Nephron progenitor cell (in vitro differentiated cells): ENCODE measurements at places on chromosomes 5 and 9.

GRCh38 chr9:133705576-133705975 is 32.6 kb downstream of the SARDH start:
- no peak for DNase-seq
- peaks cover 4% of the 10 kb centered on the region for H3K36me3 ChIP-seq
- peaks cover 70% of the 10 kb centered on the region for H3K4me1 ChIP-seq
- no peak overlapping the region for H3K27ac ChIP-seq
- no peak overlapping the region for H3K4me3 ChIP-seq

DNA sequence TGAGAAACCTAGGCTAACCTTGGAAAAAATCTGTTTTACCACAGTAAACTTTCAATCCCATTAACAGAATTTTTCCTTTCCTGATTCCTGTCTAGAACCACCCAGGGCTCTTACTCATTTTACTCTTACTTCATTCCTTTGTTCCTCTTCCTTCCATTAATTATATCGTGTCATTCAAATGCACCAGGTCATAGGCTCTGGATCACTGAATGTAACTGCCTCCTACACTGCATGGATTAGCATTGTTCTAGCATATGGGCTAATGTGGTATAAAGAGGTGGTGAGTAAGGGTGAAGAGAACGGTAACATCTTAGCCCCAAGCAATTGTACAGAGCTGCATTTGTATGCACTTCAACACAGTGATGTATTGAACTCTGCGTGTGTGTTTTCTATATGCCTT is 49.5 kb upstream of the SPINK5 start:
- H3K4me3 ChIP-seq: no peak overlapping the region
- peaks cover 10% of the 10 kb centered on the region for H3K4me1 ChIP-seq
- H3K27me3 ChIP-seq: no peaks in the 10 kb centered on the region
- no peak overlapping the region for H3K27ac ChIP-seq

DNA sequence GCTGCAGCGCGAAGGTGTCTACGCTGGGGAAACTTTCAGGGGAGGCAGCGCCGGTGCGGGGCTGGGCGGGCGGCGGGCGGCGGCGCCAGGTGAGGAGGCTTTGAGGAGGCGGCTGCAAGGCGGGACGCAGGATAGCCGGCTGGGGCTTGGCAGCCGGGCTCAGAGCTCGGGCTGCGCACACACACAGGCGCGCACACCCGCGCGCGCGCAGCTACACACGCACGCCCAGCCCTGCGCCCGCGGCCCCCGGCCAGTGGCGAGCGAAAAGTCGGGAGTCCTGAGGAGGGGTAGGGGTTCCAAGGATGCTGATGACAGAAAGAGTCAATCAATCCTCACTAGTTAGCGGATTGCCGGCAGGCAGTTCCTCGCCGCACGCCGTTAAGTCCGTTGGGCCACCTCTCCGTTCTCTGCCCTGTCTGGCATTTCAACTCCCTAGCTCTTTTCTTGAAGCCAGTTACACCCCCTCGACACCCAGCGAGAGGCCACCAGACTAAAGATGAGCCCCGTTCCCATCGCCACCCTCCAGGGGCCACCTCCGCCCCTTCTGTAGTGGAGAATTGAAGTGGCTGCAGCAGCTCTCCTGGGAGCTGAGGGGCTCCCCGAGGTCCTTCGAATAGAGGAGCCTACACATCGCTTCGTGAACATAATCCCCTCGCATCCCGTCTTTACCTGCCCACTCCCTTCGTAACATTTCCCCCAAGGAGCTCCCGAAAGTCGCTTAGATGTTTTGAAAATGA is 1640.3 kb upstream of the C9orf72 start:
- DNase-seq: peak; percentile 53
- H3K4me1 ChIP-seq: peaks cover 25% of the 10 kb centered on the region
- H3K27ac ChIP-seq: no peak within 1 kb of the TSS
- H3K36me3 ChIP-seq: no peaks in the 10 kb centered on the region
- peaks cover 85% of the 10 kb centered on the region for H3K27me3 ChIP-seq

GRCh38 chr9:38026021-38026809 is 42.8 kb downstream of the SHB start:
- H3K4me1 ChIP-seq: peaks cover 75% of the 10 kb centered on the region
- DNase-seq: no peak
- H3K36me3 ChIP-seq: no peaks in the 10 kb centered on the region
- peak overlapping the region; percentile 32 for H3K27ac ChIP-seq

- H3K4me1 ChIP-seq: peaks cover 30% of the 10 kb centered on the region
- H3K36me3 ChIP-seq: no peaks in the 10 kb centered on the region
- peak; percentile 81 for DNase-seq
These were observed 12.9 kb downstream of the CXCL14 start for GRCh38 chr5:135565725-135566421.

DNA sequence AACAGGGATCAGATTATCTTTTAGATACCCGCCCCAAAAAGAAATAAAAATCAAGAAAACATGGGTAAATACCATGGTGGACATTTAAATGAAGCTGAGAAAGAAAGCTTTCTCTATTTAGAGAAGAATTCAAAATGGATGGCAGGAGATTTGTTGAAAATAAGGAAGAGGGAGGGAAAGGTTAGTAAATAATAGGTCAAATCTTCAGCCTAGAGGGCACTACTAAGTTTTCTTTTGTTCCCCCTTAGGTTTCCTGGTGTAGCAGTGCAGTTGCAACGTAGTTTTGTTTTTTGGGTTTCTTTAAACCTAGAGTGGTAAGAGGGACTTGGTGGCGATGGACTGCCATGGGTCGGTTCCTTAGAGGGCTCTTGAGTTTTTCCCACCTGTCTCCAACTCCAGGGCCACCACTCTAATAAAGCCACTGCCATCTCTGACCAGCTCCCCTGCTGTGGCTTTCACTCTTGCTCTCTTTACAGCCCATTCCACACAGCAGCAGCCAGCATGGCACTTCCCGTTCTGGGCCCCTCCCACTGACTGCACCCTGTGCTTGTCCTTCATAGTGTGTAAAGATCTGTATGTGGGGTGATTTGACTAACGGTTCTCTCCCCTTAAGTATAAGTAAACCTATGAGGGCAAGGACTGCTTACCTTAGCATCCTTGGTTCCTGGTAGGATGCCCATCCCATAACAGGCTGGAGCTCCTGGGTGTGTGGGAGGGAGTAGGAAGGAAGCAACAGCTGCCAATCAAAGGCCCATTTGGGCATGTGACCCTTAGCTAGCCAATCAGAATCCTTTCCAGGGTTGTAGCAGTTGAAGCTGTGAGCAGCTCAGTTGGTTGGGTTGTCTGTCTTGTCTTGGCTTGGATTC is 118.3 kb downstream of the SLC1A3 start:
- H3K4me1 ChIP-seq: no peaks in the 10 kb centered on the region
- no peaks in the 10 kb centered on the region for H3K36me3 ChIP-seq
- no peak overlapping the region for H3K4me3 ChIP-seq

GRCh38 chr5:132256086-132256782 is 1.3 kb upstream of the PDLIM4 start:
- H3K36me3 ChIP-seq: no peaks in the 10 kb centered on the region
- peaks cover 9% of the 10 kb centered on the region for H3K27me3 ChIP-seq
- peak overlapping the region; percentile 71 for H3K4me3 ChIP-seq

GRCh38 chr9:16161483-16161882 is 608.6 kb downstream of the CCDC171 start:
- no peak for DNase-seq
- H3K27me3 ChIP-seq: peaks cover 16% of the 10 kb centered on the region
- no peaks in the 10 kb centered on the region for H3K36me3 ChIP-seq
- H3K27ac ChIP-seq: no peak overlapping the region
- H3K4me3 ChIP-seq: no peak overlapping the region
- peaks cover 16% of the 10 kb centered on the region for H3K4me1 ChIP-seq

GRCh38 chr5:88660264-88660946 is 222.6 kb downstream of the MEF2C start:
- peaks cover 83% of the 10 kb centered on the region for H3K27me3 ChIP-seq
- peak overlapping the region; percentile 78 for H3K4me3 ChIP-seq
- no peak for DNase-seq
- peaks cover 14% of the 10 kb centered on the region for H3K4me1 ChIP-seq
- H3K27ac ChIP-seq: no peak overlapping the region

GRCh38 chr5:9789777-9790176 is 159.6 kb upstream of the TAS2R1 start:
- no peak overlapping the region for H3K4me3 ChIP-seq
- peaks cover 19% of the 10 kb centered on the region for H3K4me1 ChIP-seq
- DNase-seq: no peak
- H3K36me3 ChIP-seq: no peaks in the 10 kb centered on the region

- no peak for DNase-seq
- H3K27me3 ChIP-seq: peaks cover 12% of the 10 kb centered on the region
- H3K4me1 ChIP-seq: peaks cover 39% of the 10 kb centered on the region
- H3K27ac ChIP-seq: no peak overlapping the region
- no peaks in the 10 kb centered on the region for H3K36me3 ChIP-seq
- H3K4me3 ChIP-seq: no peak overlapping the region
These were observed 7.0 kb upstream of the SIL1 start for GRCh38 chr5:139205124-139205523.

DNA sequence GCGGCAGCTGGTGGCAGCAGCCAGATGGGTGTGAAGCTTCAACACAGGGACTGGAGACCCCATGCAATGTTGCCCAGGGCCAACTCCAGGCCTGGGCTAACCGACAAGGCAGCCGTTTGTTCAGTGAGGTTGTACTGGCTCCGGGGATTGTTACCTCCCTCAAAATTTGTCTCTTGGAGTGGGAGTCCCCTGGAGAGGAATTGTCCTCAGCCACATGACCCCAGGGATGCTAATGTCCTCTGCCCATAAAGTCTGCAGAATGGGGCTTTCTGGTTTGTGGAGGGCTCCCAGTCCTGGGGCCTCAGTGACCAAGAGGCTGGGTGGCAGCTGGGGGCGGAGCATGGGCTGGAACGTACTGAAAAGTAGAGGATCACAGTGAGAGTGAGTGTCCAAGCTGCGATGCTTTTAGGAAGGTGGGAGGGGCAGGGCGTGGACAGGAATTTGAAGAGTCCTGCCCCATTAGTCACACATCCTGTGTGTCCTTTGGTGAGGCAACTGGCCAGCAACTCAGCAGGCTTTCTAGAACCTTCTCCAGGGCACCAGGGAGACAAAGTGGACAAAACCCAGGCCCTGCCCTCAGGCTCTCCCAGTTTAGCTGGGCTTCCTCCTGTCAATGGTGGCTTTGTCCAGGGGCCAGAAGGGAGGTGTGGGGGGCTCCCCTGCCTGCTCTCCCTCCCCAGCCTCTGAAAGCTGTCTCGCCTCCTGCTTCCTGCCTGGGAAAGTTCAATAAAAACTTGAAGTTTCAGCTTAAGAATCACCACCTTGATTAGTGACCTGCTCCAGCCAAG is 114.0 kb downstream of the NSG2 start:
- H3K27ac ChIP-seq: no peak overlapping the region
- no peak for DNase-seq
- peaks cover 4% of the 10 kb centered on the region for H3K36me3 ChIP-seq
- H3K4me1 ChIP-seq: no peaks in the 10 kb centered on the region
- no peak overlapping the region for H3K4me3 ChIP-seq

DNA sequence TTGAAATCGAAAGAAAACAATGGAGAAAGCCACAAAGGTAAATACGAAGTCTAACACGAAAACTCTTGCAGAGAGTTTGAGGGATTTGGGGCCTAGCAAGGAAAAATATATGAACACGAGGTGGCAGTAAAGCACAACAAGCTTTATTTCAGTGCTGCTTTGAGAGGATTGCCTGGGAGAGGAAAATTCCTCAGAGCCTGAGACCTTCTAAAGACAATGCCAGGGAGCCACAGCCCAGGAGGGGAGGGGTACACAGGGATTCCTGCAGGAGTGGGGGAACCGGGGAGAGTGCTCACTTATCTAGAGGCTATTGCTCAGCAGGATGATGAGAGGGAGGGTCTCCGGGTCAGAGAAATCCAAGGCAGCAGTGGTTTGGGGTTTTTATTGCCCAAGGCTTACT is 134.9 kb upstream of the ADCY2 start:
- DNase-seq: peak; percentile 30
- H3K4me1 ChIP-seq: peaks cover 26% of the 10 kb centered on the region
- peaks cover 32% of the 10 kb centered on the region for H3K36me3 ChIP-seq

GRCh38 chr9:26231391-26231790 is 553.1 kb upstream of the TUSC1 start:
- H3K27me3 ChIP-seq: no peaks in the 10 kb centered on the region
- H3K4me1 ChIP-seq: no peaks in the 10 kb centered on the region
- H3K27ac ChIP-seq: no peak overlapping the region
- H3K36me3 ChIP-seq: no peaks in the 10 kb centered on the region
- no peak for DNase-seq

GRCh38 chr5:78777901-78778300 is 129.3 kb upstream of the LHFPL2 start:
- DNase-seq: no peak
- no peak overlapping the region for H3K27ac ChIP-seq
- H3K4me3 ChIP-seq: no peak overlapping the region
- peaks cover 33% of the 10 kb centered on the region for H3K4me1 ChIP-seq
- H3K27me3 ChIP-seq: peaks cover 2% of the 10 kb centered on the region

- no peaks in the 10 kb centered on the region for H3K36me3 ChIP-seq
- H3K27me3 ChIP-seq: no peaks in the 10 kb centered on the region
- H3K4me1 ChIP-seq: no peaks in the 10 kb centered on the region
- H3K4me3 ChIP-seq: no peak overlapping the region
- DNase-seq: no peak
- no peak overlapping the region for H3K27ac ChIP-seq
These were observed 1075.9 kb downstream of the NR2F1-AS1 start for GRCh38 chr5:92505145-92505544.

DNA sequence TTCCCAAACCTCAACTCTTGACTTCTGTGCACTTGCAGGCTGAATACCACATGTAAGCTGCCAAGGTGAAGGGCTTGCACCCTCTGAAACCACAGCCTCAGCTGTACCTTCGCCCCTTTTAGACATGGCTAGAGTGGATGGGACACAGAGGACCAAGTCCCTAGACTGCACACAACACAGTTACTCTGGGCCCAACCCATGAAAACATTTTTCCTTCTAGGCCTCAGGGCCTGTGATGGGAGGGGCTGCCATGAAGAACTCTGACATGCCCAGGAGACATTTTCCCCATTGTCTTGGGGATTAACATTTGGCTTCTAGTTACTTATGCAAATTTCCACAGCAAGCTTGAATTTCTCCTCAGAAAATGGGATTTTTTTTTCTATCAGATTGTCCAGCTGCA is 331.0 kb upstream of the RGMB start:
- H3K4me3 ChIP-seq: no peak overlapping the region
- H3K27ac ChIP-seq: no peak overlapping the region
- H3K27me3 ChIP-seq: no peaks in the 10 kb centered on the region

- no peaks in the 10 kb centered on the region for H3K4me1 ChIP-seq
- peaks cover 36% of the 10 kb centered on the region for H3K36me3 ChIP-seq
- DNase-seq: no peak
- H3K4me3 ChIP-seq: no peak overlapping the region
These were observed 46.2 kb downstream of the RNF145 start for GRCh38 chr5:159163027-159163700.

- no peak for DNase-seq
- peaks cover 23% of the 10 kb centered on the region for H3K4me1 ChIP-seq
- H3K27ac ChIP-seq: no peak overlapping the region
These were observed 4.3 kb downstream of the RAI14 start for GRCh38 chr5:34660444-34660843.

DNA sequence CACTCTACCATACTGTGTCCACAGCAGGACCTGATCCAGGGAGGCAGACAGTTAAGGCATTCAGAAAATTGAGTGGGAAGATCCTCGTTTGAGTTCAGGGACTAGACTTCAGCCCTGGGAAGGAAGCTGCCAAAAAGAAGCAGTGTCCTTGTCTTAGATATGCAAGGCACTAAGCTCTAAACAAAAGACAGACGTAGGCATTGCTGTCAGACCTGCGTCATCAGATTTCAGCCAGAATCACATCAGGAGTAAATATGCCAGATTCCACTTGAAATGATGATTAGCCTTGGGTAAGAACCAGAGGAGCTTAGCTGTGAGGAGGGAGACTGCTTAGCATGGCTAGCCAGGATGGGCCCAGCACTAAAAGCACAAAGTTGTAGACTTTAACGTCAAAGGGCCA is 56.7 kb downstream of the MAMDC2 start:
- H3K27ac ChIP-seq: no peak overlapping the region
- H3K36me3 ChIP-seq: no peaks in the 10 kb centered on the region
- no peak for DNase-seq
- H3K27me3 ChIP-seq: peaks cover 2% of the 10 kb centered on the region
